ENCODE measurements at places on chromosomes 1 and 21.

- no peak for DNase-seq
Measured at GRCh38 chr21:34688145-34688544, 19.4 kb downstream of the CLIC6 start.

DNA sequence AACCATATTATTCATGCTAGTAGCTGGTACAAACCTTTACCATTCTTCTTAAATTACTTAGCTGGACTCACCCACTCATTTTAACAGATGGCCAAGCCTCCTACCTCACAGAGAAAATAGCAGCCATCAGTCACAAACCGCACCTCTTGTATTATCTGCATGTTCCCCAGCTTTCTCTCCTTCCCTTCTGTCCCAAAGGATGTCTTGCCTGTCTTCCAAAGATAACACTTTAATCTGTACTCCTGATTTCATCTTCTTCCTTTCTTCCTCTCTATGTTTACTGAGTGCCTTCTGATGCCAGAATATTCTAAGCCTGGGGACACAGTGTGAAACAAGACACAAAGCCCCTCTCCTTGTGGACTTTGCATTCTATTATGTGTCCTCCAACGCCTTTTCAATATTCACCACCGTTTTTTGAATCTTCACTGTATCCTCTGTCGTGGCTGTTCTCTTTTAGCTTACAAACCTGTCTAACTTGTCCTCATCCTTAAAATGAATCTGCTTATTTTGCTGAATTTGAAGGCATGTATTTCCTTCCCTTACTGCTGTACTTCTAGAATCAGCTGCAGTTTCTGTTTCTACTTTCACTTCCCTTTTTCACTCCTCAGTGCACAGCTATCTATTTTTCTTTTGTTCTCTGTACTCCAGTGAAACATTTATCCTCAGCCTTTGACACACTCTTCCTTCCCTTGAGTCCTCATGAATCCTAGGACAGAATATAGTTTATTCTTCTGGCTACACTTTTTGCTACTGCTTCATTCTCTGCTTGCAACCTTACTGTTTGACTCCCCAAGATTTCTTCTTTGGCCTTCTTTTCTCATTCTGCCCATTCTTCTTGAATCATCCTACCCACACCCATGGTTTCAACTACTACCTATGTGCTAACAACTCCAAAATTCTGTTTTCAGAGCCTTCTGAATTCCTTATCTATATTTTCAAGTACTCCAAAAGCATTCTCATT is 216.9 kb upstream of the SAMSN1 start:
- no peak for DNase-seq

DNA sequence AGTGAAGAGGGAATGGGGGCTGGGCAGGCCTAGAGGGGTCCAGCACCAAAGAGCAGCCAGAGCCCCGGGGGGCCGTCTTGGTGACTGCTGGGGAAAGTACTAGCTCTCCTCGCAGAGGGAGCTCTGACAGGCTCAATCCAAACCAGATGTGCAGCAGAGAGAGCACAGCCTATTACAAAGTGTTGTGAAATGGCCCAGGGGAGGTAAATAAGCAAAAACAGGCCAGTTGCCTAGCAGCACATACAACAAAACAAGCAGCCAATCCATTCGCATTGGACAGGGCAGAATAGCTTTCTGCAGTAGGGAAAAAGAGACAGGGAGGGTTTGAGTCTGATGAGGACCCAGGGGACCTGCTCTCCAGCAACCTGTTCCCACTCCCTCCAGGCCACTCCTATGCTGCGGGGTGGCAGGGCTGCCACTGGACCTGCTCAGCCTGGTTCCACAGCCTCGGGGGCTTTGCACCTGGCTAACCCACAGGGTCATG is 239.6 kb upstream of the FGGY start:
- peak; percentile 44 for DNase-seq

DNA sequence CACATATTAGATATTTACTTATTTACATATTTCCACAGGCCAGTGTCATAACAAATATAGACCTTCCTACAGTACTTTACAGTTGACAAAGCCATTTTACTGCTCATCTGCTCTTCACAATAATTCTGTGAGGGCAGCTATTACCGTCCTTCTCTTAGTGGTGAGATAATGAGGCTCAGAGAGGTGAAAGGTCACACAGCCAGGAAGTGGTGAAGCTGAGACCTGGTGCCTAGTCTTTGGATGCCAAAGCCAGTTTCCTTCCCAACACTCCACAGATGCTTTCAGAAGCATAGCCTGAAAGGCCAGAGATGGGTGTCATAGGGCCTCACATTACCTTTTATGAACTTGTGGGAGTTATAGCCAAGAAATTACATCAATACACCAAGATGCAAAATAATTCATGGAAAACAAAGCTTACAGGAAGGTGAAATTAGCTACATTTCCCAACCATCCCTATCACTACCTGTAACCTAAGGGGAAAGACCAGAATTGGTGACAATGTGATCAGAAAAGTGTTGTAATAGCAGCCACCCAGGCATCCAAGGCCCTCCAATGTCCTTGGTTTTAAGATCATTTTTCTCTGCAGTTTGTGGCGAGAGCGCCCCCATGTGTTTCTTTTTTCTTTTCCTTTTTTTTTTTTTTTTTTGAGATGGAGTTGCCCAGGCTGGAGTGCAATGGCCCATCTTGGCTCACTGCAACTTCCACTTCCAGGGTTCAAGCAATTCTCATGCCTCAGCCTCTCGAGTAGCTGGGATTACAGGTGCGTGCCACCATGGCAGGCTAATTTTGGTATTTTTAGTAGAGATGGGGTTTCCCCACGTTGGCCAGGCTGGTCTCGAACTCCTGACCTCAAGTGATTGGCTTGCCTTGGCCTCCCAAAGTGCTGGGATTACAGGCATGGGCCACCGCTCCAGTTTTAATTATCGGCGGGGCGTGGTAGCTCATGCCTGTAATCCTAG is 26.5 kb upstream of the RPL11 start:
- DNase-seq: no peak

DNA sequence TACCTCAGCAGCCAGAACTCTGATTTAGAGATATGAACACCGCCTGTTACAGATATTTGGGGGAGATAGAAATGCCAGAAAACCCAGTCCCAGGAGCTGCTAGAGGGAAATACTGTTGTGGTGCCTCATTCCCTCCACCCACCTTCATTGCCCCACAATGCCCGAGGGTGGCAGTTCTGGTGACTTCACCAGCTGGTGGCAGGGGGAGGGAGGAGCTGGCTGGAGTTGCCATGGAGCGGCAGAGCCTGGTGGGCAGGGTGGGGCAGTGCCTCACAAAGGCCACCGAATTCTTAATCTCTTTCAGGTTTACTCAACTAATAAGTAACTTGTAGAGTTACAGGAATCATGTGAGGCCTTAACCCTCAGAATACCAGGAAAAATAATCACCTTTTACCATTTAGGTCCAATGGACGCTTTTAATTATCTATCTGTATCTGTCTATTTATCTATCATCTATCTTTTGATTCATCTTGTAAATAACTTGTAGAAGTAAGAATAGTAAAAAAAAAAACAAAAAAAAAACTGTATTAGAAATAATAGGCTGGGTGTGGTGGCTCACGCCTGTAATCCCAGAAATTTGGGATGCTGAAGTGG is 11.7 kb upstream of the S100A11 start:
- DNase-seq: no peak

DNA sequence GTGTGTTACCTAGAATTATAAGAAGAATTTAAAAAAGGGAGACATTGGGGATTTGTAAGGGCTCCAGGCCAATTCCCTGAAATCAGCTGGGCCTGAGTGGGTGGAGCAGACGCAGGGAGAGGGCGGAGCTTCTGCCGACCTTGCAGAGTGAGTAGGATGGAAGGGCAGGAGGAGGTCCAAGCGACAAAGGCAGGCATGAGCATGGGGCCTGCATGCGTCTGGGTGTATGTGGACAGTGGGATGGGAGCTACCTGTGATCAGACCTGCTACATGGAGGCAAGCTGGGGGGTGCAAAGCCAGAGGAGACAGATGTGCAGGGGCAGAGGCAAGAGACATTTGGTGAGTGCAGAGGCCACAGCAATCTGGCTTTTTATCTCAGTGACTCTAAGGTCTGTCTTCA is 105.3 kb upstream of the OLIG2 start:
- DNase-seq: no peak

- no peak for DNase-seq
Measured at GRCh38 chr1:241228339-241228738, 128.7 kb downstream of the RGS7 start.

DNA sequence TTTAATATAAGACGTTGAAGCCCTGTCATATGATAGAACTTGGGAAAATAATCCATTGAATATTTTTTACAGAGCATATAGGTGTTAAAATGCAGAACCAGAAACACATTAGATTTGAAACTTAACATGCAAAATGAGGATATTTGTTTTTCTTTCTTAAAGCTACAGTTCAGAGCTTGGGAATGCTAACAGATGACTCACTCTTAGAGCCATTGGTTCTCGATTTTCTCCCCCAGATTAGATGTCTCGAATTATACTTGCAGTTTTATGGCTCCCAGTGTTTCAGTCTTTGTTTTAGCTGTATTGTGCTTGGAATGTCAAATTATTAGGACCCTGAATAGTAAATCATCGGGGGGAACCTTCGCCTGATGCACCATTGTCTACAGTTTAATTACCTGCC is 575.7 kb upstream of the ZP4 start:
- DNase-seq: no peak

GRCh38 chr1:210697185-210697584 is 368.5 kb downstream of the HHAT start:
- DNase-seq: no peak

GRCh38 chr1:155086856-155087535 is 8.4 kb downstream of the EFNA3 start:
- no peak for DNase-seq

GRCh38 chr1:160910170-160910750 is 25.3 kb upstream of the ITLN1 start:
- DNase-seq: no peak

GRCh38 chr1:66302815-66303214 is 231.1 kb upstream of the SGIP1 start:
- DNase-seq: no peak

GRCh38 chr1:31828926-31829690 is 13.3 kb upstream of the SPOCD1 start:
- DNase-seq: no peak

DNA sequence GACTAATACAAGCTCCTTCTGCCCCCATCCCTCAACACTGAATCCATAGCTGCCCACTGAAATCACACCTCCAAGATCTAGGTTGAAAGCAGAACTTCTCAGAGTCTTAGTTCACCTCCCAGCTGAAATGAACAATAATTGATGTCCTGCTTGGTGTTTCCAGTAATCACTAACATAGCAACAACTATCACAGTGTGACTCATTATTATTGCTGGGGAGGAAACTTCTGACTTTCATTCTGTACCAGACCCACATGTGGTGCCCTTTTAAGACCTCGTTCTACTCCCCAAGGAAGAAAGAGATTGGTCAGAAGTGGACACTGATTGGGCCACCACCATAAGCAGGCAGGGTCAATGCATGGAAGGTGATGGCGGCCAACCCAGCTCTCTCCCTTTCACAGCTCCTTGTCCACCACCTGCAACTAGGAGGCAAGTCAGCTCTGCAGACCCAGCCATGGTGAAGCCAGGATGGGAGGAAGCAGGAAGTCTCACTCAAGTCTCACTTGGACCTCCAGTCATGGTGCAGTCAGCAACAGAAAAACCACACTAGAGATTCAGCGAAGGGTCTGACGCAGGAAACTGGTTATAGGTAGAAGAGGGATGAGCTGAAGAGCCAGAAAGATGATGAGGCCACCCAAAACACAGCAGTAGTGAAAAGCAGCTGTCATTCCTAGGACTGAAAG is 720.2 kb downstream of the PTPRU start:
- no peak for DNase-seq

DNA sequence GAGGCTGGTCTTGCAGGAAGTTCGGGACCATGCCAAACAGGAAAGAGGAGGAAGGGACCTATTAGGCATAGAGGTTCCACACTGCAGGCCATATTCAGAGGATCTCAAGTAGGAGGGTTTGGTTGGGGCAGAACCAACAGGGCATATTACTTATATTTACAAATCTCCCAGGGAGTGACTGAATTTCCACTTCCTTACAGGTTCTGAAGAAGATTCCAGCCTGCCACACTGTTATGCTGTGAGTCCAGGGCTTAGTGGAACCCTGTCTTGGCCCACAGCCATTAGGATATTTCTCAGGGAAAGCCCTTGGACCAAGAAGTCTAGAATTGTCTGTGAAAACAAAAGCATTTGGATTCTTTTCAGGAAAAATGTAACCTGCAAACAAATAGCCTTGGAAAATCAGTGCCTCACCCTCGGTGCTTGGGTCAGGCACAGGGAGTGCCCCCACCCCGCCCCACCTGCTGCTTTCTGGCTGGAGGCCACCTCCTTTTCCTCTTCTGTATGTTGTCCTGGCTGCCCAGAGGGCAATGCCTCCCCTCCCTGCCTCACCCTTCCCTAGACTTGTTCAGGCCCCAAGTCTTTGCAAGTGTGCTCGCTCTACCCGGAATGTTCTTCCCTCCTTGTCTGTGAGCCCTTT is 41.0 kb upstream of the JUN start:
- DNase-seq: no peak

DNA sequence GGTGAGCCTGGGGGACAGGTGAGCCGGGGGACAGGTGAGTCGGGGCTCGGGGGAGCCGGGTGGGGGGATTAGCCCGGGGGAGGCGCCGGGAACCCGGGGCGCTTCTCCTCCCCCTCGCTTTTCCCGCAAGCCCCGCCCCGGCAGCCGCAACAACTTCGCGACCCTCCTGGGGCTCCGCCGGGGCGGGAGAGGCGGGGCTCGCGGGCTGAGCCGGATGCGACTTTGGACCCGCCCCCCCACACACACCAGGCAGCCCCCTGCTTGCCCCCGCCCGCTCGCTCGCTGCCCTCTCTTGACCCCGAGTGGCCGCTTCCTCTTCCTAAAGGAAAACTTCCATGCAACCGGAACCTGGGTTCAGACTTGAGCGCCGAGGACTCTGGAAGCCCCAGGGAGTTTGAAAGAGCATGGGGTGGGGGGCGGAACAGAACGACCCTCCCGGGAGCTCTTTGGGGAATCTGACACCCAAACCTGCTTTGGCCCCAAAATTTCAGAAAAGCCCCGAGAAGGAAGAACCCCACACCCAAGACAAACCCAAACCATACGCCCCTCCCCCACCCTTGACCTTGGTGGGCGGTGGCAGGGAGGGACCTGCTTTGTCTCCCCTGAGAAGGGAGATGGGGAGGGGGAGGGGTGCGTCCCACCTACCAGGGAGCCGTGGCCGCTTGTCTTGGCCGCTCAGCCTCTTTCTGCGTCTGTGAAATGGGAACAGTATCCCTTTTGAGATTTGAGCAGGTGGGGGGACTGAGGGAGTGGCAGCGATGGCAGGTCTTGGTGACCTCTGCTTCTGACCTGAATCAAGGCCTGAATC is 550 bp downstream of the ARHGEF16 start:
- DNase-seq: no peak

DNA sequence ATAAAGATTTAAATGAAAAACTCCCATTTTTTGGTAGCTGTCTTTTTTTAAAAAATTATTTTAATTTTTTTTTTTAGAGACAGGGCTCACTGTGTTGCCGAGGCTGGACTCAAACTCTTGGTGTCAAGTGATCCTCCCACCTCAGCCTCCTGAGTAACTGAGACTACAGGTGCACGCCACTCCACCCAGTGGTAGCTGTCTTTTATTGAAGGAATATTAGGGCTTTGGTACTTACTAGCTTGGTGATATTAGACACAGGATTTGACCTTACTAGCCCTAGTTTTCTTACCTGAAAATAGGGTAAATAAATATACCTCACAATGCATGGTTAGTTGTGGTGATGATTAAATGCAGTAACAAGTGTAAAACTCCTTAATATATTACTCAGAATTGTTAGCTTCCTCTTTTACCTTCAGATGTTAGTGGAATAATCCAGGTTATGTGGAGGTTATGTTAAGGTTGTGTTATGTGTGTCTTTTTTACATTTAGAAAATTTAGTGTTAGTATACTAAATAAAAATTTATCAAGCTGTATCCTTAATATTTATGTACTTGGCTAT is 66.8 kb downstream of the PHACTR4 start:
- DNase-seq: no peak

GRCh38 chr1:12741946-12742345 is 4.1 kb upstream of the CFAP107 start:
- DNase-seq: no peak

Measured in omental fat pad (tissue), 4 donors.